CD4-positive, CD25-positive, alpha-beta regulatory T cell (primary cell): ENCODE measurements at places on chromosomes 11 and 22. TPM values are rescaled to one million over a fixed set of nuclear protein-coding genes. Genes with fewer than 3 reads are reported as not detected.

Gene RRM1
- 53.7 TPM for polyA plus RNA-seq

Gene SNX15
- polyA plus RNA-seq: 15.6 TPM

Gene LRP4
- not detected for polyA plus RNA-seq

GRCh38 chr11:61069427-61069826 is 32.9 kb upstream of the CD5 start:
- no peak overlapping the region for H3K4me3 ChIP-seq
- no peak overlapping the region for H3K27ac ChIP-seq
- no peaks in the 10 kb centered on the region for H3K27me3 ChIP-seq
- peaks cover 49% of the 10 kb centered on the region for H3K4me1 ChIP-seq

GRCh38 chr22:48575618-48576332 is 1251.9 kb downstream of the BRD1 start:
- no peak overlapping the region for H3K27ac ChIP-seq
- no peaks in the 10 kb centered on the region for H3K36me3 ChIP-seq
- H3K4me1 ChIP-seq: no peaks in the 10 kb centered on the region
- DNase-seq: no peak
- H3K4me3 ChIP-seq: no peak overlapping the region
- no peaks in the 10 kb centered on the region for H3K27me3 ChIP-seq

- no peaks in the 10 kb centered on the region for H3K4me1 ChIP-seq
- no peak overlapping the region for H3K4me3 ChIP-seq
- no peaks in the 10 kb centered on the region for H3K36me3 ChIP-seq
- no peak overlapping the region for H3K27ac ChIP-seq
- no peaks in the 10 kb centered on the region for H3K27me3 ChIP-seq
Measured at GRCh38 chr11:100639140-100639539, 47.9 kb upstream of the ARHGAP42 start.

DNA sequence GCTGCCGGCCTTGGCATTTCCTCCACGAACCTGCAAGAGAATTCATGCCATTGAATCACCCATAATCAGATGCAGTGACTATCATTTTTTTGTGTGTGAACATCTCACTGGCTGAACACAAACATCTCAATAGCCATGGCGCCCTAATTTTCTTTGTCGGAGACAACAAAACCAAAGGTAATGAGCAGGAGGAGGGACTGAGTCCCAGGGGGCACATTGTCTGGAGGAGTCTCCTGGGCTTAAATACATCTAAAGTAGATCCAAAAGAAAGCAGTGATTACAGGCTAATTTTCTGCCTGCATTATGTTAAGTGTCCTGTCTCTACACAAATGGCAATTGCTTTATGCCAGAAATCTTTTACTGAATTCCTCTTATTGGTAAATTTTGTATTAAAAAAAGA is 113.5 kb downstream of the NTM start:
- H3K4me1 ChIP-seq: no peaks in the 10 kb centered on the region
- no peaks in the 10 kb centered on the region for H3K27me3 ChIP-seq
- H3K36me3 ChIP-seq: no peaks in the 10 kb centered on the region
- DNase-seq: no peak

DNA sequence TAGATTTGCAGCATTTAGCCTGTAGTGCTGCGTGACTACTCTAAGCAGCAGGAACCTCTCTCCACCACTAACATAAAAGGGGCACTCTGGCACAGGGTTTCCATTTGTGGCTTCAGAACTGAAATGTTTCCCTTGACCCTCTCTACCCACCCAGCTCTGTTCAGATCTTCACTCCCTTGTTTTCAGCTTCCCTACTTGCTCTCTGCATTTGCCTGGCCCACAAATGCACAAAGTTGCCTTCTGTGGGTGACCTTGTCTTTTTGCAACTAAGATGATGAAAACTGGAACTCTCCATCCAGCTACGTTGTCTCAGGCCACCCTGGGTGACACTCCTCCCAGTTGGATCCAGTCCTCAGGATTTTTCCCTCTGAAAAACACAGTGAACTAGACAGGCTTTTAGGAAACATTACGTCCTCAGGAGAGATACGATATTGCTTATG is 19.8 kb upstream of the PSMA1 start:
- H3K4me1 ChIP-seq: peaks cover 10% of the 10 kb centered on the region
- H3K27me3 ChIP-seq: no peaks in the 10 kb centered on the region
- no peaks in the 10 kb centered on the region for H3K36me3 ChIP-seq
- no peak overlapping the region for H3K4me3 ChIP-seq
- no peak overlapping the region for H3K27ac ChIP-seq
- DNase-seq: no peak

- no peak overlapping the region for H3K4me3 ChIP-seq
- peaks cover 15% of the 10 kb centered on the region for H3K27me3 ChIP-seq
- no peaks in the 10 kb centered on the region for H3K4me1 ChIP-seq
- no peak overlapping the region for H3K27ac ChIP-seq
- no peak for DNase-seq
Measured at GRCh38 chr11:17475666-17476316, 854 bp downstream of the ABCC8 start.

- no peak overlapping the region for H3K4me3 ChIP-seq
- peaks cover 10% of the 10 kb centered on the region for H3K4me1 ChIP-seq
- no peak overlapping the region for H3K27ac ChIP-seq
Measured at GRCh38 chr11:111419641-111420327, 40.7 kb upstream of the POU2AF1 start.

DNA sequence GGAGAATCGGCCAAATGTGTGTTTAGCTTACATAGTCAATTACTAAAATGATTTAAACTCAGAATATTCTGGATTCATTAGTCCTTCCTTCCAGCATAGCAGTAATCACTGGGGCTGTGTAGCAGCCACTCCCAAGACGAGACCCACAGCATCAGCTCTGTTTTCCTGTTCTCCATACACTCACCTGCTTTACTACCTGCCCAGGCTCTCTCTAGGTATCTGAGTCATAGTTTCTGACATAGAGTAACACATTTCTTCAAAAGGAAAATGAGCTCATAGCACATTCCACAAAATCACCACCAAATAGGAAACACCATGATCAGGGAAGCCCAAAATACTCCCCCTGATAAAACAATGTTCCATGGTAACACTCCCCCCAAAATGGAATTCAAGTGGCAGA is 22.9 kb downstream of the MORC2 start:
- no peak for DNase-seq
- H3K4me1 ChIP-seq: peaks cover 35% of the 10 kb centered on the region
- H3K27me3 ChIP-seq: no peaks in the 10 kb centered on the region
